ENCODE measurements at places on chromosomes 6 and 20.

GRCh38 chr20:43431134-43431519 lies 26.6 kb upstream of the SRSF6 start:
- no peak for DNase-seq

DNA sequence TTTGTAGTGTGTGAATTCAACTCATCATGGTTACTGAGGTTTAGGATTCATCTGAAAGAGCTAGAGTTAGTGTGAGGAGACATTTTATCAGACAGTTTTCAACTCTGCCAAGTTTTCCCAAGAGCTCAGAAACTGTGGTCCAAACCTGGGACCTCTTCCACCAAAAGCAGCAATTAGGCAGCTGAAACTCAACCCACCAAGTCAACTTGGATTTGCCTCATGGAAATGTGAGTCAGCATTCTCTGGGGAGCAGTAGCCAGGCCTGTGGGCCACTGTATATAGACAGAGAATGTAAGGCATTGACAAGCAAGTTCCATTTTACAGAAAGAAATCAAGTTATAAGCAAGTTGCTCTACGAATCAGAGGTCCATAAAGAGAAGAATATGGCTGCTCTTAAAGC lies 178.8 kb upstream of the HDDC2 start:
- no peak for DNase-seq

- no peak for DNase-seq
Measured at GRCh38 chr6:125067552-125067951, 86.0 kb upstream of the TPD52L1 start.

DNA sequence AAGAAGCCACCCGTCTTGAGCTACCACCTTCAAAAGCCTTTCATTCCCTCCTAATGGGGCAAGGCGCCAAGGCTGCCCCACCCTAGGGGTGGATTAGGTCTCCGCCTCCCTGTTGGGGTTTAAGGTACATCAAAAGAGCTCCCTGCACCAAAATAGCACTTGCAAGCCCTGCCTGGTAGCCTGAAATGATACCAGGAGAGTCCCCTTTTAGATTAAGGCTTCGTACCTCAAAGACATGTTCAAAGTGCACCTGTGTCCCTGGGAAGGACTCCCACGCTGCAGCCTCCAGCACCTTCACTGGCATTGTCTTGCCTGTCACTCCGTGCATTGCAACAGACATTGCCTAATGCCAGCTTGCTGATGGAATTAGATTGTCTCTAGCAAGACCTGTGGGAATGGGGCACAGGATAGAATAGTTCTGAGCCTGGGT lies 15.7 kb upstream of the CDKN1A start:
- no peak for DNase-seq

DNA sequence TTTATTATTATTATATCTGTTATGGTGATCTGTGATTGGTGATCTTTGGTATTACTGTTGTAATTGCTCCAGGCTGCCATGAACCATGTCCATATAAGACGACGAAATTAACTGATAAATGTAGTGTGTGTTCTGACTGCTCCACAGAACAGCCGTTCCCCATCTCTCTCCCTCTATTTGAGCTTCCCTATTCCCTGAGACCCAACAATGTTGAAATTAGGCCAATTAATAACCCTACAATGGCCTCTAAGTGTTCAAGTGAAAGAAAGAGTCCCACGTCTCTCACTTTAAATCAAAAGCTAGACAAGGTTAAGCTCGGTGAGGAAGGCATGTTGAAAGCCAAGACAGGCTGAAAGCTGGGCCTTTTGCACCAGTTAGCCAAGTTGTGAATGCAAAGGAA lies 51.6 kb downstream of the ZFP64 start:
- DNase-seq = no peak

- no peak for DNase-seq
Measured at GRCh38 chr6:12048609-12049008, 36.5 kb downstream of the HIVEP1 start.

GRCh38 chr6:166470863-166471410 lies 88.2 kb upstream of the MPC1 start:
- DNase-seq = no peak

DNA sequence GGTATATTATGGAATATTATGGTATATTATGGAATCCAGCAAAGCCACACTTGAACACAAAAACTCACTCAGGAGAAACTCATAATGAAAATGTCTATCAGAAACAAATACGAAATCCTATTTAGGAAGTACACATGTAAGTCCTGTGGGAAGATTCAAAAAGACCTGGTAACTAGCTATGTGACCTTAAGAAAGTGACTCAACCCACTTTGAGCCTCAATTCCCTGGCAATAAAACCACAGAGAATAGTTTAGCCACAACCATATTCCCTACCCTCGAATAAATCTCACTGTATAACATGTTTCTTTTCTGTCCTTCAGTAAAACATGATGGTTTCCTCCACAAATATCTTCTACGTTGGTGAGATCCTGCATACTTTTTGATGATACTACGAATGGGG lies 56.4 kb downstream of the ZMYND8 start:
- no peak for DNase-seq

GRCh38 chr6:76275746-76276145 lies 203.3 kb upstream of the IMPG1 start:
- DNase-seq = no peak

DNA sequence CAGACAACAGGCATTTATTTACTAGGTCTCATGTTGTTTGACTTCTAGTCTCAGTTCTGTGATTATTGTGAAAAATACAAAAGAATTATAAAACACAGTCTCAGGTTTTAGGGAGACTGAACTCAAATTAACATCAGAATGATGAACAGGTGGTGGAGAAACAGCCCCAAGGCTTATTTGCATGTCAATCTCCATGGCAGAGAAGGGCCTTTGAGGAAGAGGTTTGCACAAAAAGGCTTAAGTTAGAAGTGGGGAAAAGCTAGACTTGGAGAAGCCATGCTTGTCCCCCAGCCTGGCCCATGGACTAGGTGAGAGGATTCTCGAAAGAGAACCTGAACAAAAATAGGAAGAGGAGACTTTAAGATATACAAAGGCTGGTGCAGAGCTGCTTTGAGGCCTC lies 183.3 kb downstream of the EDN1 start:
- DNase-seq = no peak

GRCh38 chr6:169725125-169726048 lies 1.1 kb upstream of the PHF10 start:
- DNase-seq = no peak

DNA sequence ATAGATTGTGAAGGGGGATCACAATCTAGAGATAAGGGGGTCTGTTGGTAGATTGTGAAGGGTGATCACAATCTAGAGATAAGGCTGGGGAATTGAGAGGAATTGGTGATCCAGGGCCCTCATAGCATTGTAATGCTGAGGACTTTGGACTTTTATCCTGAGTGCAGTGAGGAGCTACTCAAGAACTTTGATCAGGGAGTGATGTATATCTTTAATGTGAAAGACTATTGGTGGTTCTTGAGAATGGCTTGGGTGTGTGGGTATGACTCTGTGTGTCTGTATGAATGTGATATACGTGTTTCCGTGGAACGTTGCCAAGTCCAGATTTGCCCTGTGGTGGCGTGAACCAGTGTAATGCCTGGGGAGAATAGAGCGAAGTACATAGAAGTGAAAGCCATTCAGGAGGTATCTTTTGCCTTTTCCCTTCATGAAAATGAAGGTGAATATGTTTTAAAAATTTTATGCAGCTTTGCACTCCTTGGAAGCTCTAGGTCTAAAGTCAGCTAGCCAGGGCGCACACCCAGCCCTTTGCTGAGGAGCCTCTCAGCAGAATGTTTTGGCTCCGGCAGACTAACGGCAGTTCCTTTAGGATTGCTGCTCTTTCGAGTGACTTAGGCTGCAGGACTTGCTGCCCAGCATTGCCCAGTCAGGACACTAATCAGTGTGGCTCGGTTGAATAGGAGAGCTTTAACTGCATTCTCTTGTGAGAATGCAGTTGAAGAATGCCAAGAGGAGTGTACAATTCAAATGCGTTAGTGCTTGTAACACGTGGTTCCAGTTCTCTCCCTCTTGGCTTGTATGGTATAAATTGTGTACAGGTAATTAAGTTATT lies 3.5 kb downstream of the ZFAND3 start:
- no peak for DNase-seq

- no peak for DNase-seq
Measured at GRCh38 chr20:10609770-10610169, 64.0 kb downstream of the JAG1 start.

- no peak for DNase-seq
Measured at GRCh38 chr6:57163956-57164355, 8.2 kb upstream of the BAG2 start.

- peak; percentile 52 for DNase-seq
Measured at GRCh38 chr6:163414117-163414945, at the start of gene QKI. Gene QKI (plus strand): TSS chr6:163414718. CDS start chr6:163415194, 476 bp downstream.

DNA sequence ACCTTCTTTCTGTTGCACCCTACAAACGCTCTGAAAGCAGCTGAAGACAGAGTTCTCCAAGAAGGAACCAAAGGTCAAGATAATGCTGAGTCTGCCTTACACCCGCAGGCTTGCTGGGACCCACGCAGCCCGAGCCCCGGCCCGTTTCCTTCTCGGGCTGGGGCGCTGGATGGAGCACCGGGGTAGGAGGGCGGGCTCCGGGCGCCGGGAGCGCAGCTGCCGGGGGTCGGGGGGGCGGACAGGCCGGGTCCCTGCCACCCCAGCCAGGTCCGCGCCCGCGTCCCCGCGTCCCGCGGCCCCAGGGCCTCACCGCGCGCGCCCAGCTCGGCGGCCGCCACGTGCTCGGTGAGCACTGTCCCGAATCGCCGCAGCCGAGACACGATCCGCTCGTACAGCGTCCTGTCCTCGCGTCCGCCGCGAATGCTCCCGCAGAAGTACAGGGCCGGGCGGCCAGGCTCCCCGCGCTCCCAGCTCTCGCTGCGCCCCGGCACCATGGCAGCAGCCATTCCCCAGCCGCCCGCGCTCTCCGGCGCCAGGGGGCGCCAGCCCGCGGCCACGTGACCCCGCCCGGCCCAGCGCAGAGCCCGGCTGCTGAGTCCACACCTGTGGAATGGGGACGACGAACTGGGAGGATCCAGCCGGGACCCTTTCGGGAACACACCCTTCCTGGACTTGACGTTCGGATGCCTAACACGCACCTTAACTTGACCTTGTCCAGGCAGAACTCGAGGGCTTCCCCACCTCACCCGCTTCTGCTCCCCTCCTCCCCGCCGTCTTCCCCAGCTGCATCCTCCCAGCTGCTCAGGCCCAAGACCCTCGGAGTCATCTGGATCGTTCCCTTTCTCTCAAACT lies at the start of gene DNPH1:
TSS of gene DNPH1 (minus strand) at position 531 of the 852 bp plus-strand sequence. CDS start at position 506, 25 bp downstream.
- peak; percentile 58 for DNase-seq

Measured in activated naive CD4-positive, alpha-beta T cell (primary cell).